ENCODE measurements at places on chromosomes 7 and 10.

- DNase-seq: no peak
Observed at GRCh38 chr7:16587790-16588189, 57.8 kb downstream of the ANKMY2 start.

DNA sequence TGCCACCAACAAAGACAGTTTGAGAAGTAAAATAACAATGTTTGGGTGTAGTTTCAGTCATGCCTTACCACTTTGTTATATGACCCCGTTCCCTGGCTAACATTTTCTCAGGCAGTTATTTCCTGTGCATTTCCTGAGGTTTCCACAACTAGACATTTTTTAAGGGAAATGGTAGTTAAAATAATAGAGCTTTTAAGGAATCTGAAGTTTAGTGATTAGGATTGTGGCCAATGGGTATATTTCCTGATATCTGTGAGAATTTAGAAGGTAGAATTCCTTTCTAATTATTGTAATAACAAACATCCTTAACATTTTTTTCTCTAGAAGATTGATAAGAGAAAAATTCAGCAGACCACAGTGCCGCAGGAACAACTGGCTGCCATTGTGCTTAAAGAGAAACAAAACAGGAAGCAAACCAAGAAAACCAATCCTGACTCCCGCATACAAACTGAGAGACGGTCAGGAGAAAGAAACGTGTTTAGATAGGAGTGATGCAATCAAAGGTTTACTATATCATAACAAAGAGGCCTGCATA is 193.6 kb downstream of the MBL2 start:
- no peak for DNase-seq

DNA sequence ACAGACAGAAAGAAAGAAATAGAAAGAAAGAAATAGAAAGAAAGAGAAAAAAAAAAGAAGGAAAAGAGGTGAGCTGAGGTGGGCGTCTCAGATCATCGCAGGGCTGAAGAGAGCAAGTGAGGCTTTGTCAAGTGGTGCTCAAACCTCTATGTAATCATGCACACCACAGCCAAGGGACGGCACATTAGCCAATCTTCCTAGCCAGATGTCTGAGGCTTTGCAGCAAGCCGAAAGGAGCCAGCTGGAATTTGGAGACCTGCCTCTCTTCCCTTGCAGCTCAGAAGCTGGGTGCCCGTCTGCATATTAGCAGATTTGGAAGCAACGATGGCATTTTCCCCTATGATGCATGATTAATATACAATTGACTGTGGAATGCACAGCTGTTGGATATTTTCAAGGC is 52.5 kb downstream of the ADRA2A start:
- no peak for DNase-seq

DNA sequence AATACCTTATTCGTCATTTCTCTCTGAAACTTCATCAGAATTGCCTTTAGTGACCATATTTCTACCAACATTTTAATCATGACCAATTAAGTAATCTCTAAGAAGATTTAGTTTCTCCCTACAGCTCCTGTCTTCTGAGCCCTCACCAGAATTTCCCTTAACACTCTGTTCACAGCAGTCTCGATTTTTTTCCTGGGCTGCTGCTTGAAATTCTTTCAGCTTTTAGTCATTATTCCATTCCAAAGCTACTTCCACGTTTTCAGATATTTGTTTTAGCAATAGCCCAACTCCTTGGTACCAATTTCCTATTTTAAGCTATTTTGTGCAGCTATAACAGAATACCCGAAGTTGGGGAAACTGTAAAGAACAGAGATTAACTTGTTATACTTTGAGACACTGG is 192.4 kb upstream of the DKK1 start:
- no peak for DNase-seq

DNA sequence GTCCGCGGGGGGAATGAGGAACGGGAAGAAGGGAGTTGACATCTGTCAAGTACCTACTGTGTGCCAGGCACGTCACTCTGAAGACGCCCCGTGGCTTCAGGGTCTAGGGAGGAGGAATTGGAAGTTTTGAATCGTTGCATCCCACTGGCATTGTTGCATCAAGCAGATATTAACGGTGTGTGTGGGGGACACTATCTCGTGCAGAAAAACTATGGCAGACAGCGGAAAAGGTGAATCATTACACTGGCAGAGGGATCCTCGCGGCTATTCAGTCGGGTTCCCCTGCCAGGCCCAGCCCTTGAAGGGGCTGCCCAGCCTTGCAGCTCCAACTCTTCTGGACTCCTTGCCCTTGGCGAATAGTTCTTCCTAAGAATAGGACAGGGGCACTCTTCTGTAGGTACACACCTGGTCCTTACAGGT is 1.0 kb upstream of the KIAA1549 start:
- no peak for DNase-seq

DNA sequence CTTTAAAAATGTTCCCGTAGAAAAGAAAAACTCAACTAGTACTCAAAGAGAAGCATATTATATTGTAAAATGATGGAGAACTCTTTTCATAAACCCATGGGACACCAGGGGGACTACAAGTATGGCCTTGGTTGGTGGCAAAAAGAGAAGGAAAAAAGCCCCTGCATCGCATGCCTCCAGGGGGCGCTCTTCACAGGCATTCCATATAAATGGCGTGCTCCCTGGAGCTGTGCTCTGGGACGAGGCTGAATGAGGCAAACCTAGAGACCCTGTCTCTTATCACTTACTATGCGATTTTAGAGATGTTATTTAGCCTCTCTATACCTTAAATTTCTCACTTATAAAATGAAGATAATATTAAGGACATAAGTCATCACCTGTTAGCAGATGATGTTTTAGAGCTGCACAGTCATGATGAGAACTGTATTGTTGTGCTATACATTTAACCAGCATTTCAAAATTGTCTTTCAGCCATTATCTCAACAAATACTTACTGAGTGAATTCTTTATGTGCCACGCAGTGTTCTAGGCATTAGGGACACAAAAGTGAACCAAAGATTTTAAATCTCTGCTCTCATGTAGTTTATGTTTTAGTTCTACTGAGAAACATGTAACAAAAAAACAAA is 105.8 kb downstream of the ARHGAP21 start:
- peak; percentile 22 for DNase-seq

DNA sequence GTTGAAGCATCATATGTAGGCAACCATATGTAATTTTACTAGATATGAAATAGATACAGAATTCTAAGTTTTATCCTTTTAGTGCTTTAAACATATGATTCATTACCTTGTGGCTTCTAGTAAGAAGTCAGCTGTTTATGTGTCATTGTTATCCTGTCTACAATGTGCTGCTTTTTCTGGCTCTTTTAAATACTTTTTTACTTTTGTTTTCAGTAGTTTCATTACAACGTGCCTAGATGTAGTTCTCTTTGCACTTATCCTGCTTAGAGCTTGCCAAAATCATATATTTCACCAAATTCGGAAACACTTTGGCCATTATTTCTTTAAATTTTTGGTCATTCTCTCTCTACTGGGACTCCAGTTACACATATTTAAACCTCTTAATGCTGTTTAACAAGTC is 26.4 kb downstream of the YAE1 start:
- DNase-seq: no peak

- DNase-seq: no peak
Observed at GRCh38 chr10:113021268-113022040, 71.4 kb downstream of the TCF7L2 start.

DNA sequence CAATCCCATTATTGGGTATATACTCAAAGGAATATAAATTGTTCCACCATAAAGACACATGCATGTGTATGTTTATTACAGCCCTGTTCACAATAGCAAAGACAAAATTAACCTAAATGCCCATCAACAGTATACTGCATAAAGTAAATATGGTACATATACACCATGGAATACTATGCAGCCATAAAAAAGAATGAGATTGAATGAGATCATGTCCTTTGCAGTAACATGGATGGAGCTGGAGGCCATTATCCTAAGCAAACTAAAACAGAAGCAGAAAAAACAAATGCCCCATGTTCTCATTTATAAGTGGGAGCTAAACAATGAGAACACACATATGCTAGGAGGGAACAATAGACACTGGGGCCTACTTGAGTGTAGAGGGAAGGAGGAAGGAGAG is 44.7 kb upstream of the CROT start:
- no peak for DNase-seq

DNA sequence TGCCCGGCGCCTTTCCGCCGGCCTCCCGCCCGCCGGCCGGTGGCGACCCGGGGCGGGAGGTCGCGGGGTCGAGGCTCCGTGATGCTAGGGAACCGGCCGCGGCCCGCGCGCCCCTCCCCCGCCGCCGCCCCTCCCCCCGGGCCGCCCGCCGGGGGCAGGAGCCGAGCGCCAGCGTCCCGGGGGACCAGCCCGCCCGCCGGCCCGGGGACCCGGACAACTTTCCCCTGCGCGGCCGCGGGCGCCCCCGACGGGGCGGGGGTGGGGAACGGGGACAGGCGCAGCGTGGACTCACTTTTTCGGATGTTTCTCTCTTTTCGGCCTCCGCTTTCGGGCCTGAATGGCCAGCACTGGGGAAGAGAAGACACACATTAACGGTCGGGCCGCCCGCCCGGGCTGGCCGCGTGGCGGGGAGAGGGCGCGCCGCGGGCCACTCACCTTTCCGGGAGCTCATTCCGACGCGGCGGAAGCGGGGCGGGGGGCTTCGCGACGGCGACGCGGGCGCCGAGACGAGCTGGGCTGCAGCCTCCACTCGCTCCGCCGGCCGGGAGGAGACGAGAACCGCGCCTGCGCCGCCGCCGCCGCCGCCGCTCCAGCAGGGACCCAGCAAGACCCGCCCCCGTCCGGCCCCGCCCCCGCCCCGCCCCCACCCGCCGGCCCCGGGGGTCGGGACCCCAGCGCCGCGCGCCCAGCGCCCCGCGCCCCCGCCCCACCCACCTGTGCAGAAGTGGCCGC is at the start of gene SRPK2:
Gene SRPK2, minus strand, starts transcription at position 566 of the 732 bp plus-strand sequence.
- DNase-seq: peak; percentile 70

- DNase-seq: no peak
Observed at GRCh38 chr10:111080224-111080623, 3.4 kb downstream of the ADRA2A start.

- DNase-seq: no peak
Observed at GRCh38 chr7:158945519-158945918, 89.2 kb downstream of the DYNC2I1 start.

DNA sequence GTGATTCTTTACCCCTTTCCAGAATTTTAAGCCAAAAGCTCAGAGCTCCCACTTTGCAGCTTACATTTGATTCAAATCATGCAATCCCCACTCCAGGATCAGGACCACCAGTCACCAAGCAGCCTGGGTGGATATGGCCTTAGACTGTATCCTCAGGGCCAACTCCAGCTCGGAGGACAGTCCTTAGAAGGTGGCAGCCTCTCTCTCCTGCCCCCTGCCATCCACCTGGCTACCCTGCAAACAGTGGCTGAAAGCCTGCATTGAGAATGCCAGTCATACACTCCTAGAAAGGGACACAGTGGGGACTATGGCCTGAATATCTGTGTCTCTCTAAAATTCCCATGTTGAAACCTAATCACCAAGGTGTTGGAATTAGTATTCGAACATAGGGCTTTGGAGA is 50.0 kb upstream of the KCNMA1 start:
- DNase-seq: no peak

DNA sequence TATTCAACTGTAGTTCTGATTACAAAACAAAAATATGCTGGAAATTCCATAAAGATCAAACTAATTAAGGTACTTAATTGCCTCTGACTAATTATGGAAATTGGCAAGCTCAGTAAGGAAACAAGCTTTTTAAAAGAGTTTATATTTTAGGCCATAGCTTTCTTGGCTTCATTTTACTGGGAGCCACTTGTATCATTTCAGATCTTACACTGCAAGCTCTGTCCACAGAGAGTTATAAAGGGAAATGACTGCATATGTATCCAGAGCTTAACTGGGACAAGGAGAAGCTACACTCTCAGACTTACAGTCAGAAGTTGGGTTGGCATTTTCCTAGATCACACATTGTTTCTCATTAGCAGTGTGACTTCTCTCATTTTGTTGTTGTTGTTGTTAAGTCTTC is 92.4 kb downstream of the LRRN3 start:
- DNase-seq: no peak

GRCh38 chr7:140033036-140033435 is 29.7 kb downstream of the PARP12 start:
- no peak for DNase-seq

- no peak for DNase-seq
Observed at GRCh38 chr10:5589661-5590511, 65.1 kb downstream of the CALML3 start.

DNA sequence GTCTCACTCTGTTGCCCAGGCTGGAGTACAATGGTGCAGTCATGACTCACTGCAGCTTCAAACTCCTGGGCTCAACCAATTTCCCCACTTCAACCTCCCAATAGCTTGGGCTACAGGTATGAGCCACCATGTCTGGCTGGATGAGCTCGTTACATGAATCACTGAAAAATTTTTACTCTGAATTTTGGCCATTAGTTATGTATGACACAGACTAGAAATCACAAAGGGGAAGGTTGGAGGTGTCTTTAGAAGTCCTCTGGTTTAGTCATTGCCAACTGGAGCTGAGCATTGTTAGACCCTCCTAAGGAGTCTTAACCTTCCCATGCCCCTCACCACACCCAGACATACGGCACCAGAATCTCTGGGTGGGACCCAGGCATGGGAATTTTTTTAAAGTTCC is 34.7 kb downstream of the SVIL start:
- no peak for DNase-seq

- no peak for DNase-seq
Observed at GRCh38 chr10:18261768-18262231, 121.6 kb downstream of the CACNB2 start.

DNA sequence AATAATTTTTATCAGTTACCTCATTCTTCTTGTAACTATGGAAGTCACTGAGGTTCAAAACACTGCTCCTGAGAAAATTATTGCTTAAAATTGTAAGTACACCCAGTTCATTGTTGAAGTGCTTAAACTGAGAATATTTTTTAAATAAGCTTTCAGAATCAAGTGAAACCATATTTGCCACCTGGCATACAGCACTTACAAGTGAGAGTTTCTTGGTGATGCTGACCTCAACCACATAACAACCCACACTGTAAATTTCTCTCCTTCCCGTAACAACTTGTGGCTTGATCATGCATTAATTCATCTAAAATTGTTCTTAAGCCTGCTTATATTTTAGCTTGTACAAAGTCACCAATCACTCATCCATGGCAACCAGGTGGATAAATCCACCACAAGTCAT is 34.0 kb downstream of the IMMP2L start:
- DNase-seq: no peak

- no peak for DNase-seq
Observed at GRCh38 chr10:71685554-71686232, 33.9 kb downstream of the C10orf105 start.

- no peak for DNase-seq
Observed at GRCh38 chr7:27739301-27739908, 557 bp upstream of the TAX1BP1 start.

- no peak for DNase-seq
Observed at GRCh38 chr7:129778770-129779601, 167.5 kb downstream of the NRF1 start.

DNA sequence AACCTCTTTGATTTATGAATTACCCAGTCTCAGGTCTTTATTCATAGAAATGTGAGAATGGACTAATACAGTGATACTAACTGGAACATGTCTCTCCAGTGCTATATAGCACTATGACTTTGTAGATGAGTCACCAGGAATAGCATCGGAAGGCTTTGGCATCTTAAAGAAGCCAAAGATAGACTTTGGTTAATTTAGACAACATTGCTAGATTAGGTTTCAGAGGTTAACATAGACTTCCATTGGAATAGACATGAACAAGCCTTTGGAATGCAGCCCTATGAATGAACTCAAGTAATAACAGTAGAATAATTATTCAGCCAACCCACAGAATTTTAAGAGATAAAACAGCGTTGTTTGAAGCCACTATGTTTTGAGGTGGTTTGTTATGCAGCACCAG is 169.2 kb downstream of the HGF start:
- DNase-seq: no peak
